T-helper 17 cell (primary cell): ENCODE measurements at places on chromosomes 6 and 20.

- no peak overlapping the region for H3K4me3 ChIP-seq
- H3K36me3 ChIP-seq, result peaks cover 14% of the 10 kb centered on the region
- H3K27ac ChIP-seq, result no peak overlapping the region
- H3K4me1 ChIP-seq, result peaks cover 4% of the 10 kb centered on the region
- DNase-seq, result no peak
These were observed 526.0 kb upstream of the SOX4 start for GRCh38 chr6:21067521-21067920.

GRCh38 chr20:48706116-48706656 lies 121.6 kb downstream of the PREX1 start:
- H3K4me3 ChIP-seq, result no peak overlapping the region
- H3K27me3 ChIP-seq, result no peaks in the 10 kb centered on the region
- H3K4me1 ChIP-seq, result peaks cover 46% of the 10 kb centered on the region
- H3K36me3 ChIP-seq, result peaks cover 6% of the 10 kb centered on the region
- H3K27ac ChIP-seq, result peak overlapping the region; percentile 85
- DNase-seq, result no peak

- H3K4me3 ChIP-seq, result no peak overlapping the region
- H3K36me3 ChIP-seq, result no peaks in the 10 kb centered on the region
- H3K27me3 ChIP-seq, result peaks cover 14% of the 10 kb centered on the region
- no peaks in the 10 kb centered on the region for H3K4me1 ChIP-seq
These were observed 11.3 kb upstream of the RBM24 start for GRCh38 chr6:17269840-17270239.

DNA sequence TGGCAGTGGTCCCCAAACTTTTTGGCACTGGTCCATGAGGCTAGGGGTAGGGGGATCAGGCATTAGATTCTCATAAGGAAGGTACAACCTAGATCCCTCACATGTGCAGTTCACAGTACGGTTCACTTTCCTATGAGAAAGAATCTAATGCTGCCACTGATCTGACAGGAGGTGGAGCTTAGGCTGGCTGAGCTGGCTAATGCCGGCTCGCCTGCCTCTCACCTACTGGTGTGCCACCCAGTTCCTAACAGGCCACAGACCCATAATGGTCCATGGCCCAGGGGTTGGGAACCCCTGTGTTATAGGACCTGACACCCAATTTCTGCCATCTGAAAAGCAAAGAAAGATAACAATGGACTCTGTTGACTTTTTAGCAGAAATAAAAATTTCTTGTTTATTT lies 199.6 kb downstream of the GMPR start:
- H3K27ac ChIP-seq, result peak overlapping the region; percentile 95
- DNase-seq, result no peak
- H3K4me1 ChIP-seq, result peaks cover 60% of the 10 kb centered on the region
- peak overlapping the region; percentile 75 for H3K4me3 ChIP-seq
- peaks cover 4% of the 10 kb centered on the region for H3K36me3 ChIP-seq

- H3K4me3 ChIP-seq, result no peak overlapping the region
- no peaks in the 10 kb centered on the region for H3K4me1 ChIP-seq
- peaks cover 25% of the 10 kb centered on the region for H3K27me3 ChIP-seq
- H3K36me3 ChIP-seq, result no peaks in the 10 kb centered on the region
These were observed 129.1 kb upstream of the PTPRT start for GRCh38 chr20:43318755-43319297.

DNA sequence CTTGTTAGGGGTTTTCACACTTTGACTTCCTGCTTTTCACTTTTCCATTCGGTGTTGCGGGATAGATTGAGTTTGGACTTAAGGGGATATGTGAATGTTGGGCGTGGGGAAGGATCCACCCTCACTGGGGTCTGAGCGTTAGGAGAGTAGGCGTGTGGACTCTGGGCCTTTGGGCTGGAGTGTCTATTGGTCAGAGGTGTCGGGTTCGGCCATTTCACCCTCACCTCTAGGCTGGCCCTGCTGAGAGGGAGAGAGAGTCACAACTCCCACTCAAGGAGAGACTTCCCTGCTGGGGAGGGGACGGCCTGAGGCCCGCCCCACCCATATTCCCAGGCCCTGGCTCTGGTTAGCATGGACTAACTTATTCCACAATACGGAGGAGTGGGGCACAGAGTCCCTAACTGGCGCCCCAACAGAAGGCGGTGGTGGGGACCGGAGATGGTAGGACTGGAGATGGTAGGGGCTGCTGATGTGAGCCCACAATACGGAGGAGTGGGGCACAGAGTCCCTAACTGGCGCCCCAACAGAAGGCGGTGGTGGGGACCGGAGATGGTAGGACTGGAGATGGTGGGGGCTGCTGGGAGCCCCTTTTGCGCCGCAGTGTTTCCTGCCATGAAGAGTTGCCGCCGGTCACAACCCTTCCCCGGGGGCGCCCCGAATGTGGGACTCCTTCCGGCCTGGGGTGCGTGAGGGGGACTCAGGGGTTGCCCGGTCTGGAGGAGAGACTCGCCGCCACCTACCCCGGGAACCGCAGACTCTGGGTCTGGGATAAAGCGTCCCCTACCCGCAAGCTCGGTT lies 1.4 kb upstream of the PTPRA start:
- H3K27ac ChIP-seq, result no peak overlapping the region
- DNase-seq, result no peak
- H3K4me1 ChIP-seq, result peaks cover 43% of the 10 kb centered on the region
- H3K36me3 ChIP-seq, result no peaks in the 10 kb centered on the region
- H3K27me3 ChIP-seq, result no peaks in the 10 kb centered on the region

DNA sequence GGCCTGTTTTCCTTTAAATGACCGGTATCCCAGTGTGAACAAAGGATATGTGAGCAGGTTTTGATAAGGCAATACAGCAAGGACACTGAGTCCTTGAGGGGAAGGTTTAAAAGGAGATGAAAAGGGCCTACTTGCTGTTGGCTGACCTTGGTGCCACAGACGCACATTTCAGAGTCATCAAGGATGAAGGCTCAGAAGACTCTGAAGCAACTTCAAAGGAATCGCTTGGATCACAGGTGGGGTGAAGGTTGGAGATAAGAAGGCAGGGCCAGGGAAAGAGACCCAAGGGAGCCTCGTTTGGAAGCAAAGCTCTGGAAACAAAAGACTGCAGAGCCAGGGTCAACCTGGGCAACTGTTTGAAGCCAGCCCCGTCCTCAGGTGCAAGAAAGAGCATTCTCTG lies 30.1 kb upstream of the PNPLA1 start:
- H3K4me1 ChIP-seq, result peaks cover 16% of the 10 kb centered on the region
- H3K27ac ChIP-seq, result no peak overlapping the region
- no peak overlapping the region for H3K4me3 ChIP-seq
- H3K36me3 ChIP-seq, result peaks cover 8% of the 10 kb centered on the region
- no peak for DNase-seq
- peaks cover 15% of the 10 kb centered on the region for H3K27me3 ChIP-seq

DNA sequence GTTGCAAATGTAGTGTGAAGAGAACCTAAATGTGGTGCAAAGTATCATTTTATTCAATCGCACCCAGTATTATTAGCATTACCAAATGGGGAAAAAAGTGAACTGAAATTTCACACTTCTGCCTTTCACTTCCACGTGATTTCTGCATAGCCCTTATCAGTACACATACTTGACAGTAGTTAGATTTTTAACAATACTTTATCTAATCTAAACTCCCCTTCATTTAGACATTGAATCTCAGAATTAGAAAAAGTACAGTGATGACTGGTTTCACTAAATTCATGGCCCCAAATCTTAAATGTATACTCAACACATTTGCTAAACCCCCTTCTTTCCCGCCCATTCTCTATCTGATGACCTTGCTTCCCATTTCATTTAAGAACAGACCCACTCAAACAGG lies 14.3 kb downstream of the STX7 start:
- H3K27me3 ChIP-seq, result no peaks in the 10 kb centered on the region
- peaks cover 28% of the 10 kb centered on the region for H3K4me1 ChIP-seq
- DNase-seq, result no peak
- H3K27ac ChIP-seq, result no peak overlapping the region
- H3K4me3 ChIP-seq, result no peak overlapping the region
- H3K36me3 ChIP-seq, result peaks cover 14% of the 10 kb centered on the region

GRCh38 chr6:140684776-140685550 lies 1310.5 kb upstream of the CITED2 start:
- H3K36me3 ChIP-seq, result no peaks in the 10 kb centered on the region
- H3K27me3 ChIP-seq, result no peaks in the 10 kb centered on the region
- H3K27ac ChIP-seq, result no peak overlapping the region

DNA sequence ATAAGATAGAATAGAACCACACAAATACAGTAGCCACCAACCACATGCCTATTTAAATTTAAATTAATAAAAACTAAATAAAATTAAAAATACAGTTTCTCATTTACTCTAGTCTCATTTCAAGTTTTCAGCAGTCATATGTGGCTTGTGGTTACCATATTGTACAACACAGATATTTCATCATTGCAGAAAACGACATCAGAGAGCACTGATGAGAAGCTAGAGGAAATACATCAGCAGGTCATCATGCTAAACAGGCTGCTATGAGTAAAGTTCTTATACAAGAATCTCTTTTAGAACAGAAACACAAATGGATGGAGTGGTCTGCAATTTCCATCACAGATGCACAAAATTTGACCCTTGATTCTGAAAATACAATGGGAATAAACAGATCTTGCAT lies 36.6 kb downstream of the TBC1D32 start:
- H3K4me1 ChIP-seq, result peaks cover 5% of the 10 kb centered on the region
- no peak for DNase-seq
- H3K27ac ChIP-seq, result no peak overlapping the region
- H3K27me3 ChIP-seq, result no peaks in the 10 kb centered on the region
- no peak overlapping the region for H3K4me3 ChIP-seq

- no peak for DNase-seq
- H3K27me3 ChIP-seq, result peaks cover 73% of the 10 kb centered on the region
These were observed 25.2 kb downstream of the GPX6 start for GRCh38 chr6:28490205-28490890.

DNA sequence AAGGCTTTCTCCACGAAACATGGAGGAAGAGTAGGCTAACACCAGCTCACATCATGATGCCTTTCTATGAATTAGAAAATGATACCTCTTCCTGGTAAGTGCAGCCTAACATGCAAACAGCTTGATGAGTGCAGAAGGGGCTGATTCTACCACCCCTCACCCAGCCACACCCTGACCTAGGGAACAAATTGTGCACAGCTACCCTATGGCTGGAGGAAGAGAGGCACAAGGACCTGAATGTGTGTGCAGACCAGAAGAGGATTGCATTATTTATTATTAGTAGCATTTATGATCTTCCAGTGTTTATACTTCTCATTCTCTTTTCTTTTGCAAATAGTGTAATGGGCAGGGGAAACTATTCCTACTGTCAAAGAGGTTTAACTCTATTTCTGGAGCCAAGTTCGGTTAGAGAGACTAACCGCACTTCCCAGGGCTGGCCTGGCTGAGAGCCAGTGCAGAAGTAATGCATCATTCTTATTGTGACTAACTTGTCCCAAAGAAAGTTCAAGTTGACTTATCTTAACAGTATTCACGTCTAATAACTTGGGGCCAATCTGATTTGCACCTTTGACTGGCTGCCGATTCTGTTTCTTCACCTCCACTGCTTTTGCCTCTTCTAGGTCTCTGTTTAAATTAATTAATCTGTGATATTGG lies 237.5 kb downstream of the CD83 start:
- no peaks in the 10 kb centered on the region for H3K27me3 ChIP-seq
- peaks cover 4% of the 10 kb centered on the region for H3K4me1 ChIP-seq
- no peak overlapping the region for H3K4me3 ChIP-seq
- no peak for DNase-seq
- H3K27ac ChIP-seq, result no peak overlapping the region

- H3K27ac ChIP-seq, result no peak overlapping the region
- H3K4me3 ChIP-seq, result no peak overlapping the region
- peaks cover 18% of the 10 kb centered on the region for H3K36me3 ChIP-seq
- peaks cover 26% of the 10 kb centered on the region for H3K4me1 ChIP-seq
- H3K27me3 ChIP-seq, result no peaks in the 10 kb centered on the region
These were observed 35.3 kb downstream of the RALGAPA2 start for GRCh38 chr20:20677186-20677585.
